Amniotic epithelial cell (primary cell): ENCODE measurements at places on chromosomes 7 and 10.
A peak's percentile ranks its signal among the peaks of the same experiment; 100 is the strongest.

GRCh38 chr10:73763343-73763742, 18.5 kb upstream of the CHCHD1 start:
- no peak for DNase-seq

GRCh38 chr7:142250705-142251104, 7.2 kb downstream of the PRSS58 start:
- no peak for DNase-seq

DNA sequence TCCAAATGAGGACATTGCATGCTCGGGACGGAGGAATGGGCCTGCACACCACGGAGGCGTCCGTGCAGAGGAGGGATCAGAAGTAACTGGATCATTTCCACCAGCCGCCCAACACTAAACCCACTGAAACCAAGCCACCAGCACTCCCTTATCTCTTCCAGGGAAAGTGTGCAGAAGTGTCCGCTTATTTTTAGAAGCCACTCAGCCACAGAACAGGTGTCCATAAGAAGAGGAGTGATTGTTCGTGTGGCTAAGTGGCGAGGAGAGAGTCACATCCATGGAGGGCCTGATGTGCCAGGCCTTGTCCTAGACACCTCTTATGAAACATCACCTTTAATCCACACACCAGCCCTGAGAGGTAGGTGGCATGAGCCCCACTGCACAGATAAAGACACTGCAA, 407.9 kb upstream of the NPVF start:
- DNase-seq: no peak

- DNase-seq: no peak
Observed at GRCh38 chr7:31893365-31893764, 176.8 kb downstream of the PDE1C start.

DNA sequence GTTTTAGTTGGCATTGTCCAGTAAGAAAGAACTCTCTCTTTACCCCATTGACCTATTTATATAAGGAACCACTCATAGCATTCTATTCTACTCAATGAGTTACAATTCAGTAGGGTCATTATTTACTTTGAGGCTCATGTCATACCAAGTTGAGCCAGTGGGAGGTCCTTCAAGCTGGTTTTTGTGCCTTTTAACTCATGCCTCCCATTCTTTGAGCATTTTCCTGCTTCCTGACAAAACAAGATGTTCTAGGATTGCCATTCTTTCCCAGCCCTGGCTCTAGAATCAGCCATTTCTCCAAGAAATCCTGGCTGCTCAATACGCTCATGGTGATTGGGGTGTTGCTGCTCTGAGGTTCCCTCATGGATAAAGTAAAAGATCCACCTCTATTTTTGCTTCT, 250.1 kb downstream of the ABCA13 start:
- DNase-seq: no peak

GRCh38 chr10:108465871-108466641, 1301.5 kb upstream of the SORCS1 start:
- peak; percentile 14 for DNase-seq

DNA sequence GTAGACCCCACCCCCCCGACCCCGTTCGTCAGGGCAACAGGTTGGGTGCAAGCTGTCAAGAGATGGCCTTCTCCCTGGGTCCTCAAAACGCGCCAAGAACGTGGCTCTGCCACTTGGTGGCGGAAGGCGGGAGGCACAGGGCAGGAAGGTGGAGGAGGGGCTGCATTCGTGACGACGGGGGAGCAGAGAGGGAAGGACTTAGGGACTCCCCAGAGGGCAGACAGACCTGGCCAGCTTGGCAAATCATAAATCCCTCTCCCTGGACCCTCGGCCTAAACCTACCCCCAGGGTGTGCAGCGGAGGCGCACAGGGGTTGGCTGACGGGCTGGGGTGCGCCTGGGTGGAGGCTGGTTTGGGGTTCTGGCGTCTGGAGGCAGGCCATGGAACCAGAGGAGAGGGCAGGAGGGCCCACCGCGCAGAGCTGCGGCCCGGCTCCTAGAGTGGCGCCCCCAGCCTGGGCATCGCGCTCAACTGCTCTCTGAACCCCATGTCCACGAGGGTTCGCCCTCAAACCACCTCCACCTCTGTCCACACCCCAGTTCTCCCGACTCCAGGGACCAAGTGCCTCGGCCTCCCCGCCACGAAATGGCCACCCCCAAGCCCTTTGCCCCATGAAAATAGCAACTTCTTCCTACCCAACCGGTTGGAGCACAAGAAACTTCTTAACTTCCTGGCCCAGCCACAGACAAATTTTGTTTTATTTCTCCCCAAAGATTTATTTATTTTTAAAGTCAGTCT, 10.8 kb upstream of the GATA3 start:
- no peak for DNase-seq

DNA sequence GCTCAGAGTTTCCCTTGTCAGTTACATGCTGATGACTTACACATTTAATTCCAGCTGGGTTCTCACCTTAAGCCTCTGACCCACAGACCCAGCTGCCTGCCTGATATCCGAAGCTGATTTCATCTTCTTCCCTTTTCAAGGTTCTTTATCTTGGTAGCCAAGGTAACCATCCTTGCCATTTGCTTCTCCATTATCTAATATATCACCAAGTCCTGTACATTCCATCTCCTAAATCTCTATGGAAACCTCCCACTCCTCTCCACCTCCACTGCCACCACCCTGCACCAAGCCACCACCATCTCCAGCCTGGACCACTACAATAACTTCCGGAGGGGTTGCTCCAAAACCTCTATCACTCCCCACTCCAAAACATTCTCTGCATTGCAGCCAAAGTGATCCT, 19.9 kb downstream of the SCRN1 start:
- no peak for DNase-seq

DNA sequence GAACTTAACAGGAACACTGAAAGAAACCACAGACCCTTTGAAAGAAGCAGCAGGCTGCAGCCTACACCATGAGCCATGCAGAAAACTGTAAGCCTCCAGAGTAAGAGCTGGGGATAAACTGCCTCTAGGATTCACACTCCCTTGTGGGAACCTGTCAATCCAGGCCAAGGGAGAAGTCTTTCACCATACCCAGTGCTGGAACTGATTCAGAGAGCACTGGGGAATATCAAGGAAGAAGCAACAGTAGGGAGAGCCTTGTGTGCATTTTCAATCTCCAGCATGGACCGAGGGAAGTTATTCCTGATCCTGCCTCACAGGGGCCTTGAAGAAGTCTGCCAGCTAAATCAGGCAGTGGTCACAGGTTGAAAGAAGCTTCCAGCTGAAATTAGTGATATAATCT, 282.2 kb downstream of the AGMO start:
- peak; percentile 49 for DNase-seq

DNA sequence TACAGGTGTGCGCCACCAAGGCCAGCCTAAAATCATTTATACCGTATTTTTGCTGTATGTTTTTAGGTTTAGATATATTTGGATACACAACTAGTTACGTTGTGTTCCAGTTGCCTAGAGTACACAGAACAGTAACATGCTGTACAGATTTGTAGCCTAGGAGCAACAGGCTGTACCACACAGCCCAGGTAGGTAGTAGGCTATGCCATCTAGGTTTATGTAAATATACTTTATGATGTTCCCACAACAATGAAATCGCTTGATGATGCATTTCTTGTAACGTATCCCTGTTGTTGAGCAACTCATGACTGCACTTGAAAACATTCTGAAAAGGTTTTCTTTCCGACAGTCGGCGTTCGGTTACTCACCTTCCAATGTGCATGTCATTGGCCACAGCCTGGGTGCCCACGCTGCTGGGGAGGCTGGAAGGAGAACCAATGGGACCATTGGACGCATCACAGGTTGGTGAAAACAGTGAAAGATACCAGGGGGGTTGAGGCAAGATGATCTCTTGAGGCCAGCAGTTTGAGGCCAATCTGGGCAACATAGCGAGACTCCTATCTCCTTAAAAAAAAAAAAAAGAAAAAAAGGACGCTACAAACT, 7.7 kb downstream of the PNLIP start:
- DNase-seq: no peak

DNA sequence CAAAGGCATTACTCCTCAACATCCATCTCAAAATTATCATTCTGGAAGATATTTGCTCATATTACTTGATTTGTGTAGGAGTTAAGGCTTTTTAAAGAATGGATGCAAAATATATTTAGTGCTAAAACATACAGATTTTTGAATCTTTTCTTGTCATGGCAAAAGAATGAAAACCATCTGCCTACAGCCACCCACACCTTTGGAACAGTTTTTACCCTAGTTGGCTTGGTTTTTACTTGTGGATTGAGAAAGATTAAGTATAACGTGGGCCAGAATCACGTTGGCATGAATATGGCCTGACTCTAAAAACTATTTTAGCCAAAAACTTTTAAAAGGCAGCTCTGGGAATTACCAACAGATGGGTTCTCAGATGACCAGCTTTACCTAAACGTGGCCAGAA, 128.2 kb downstream of the SPAG6 start:
- DNase-seq: no peak

GRCh38 chr7:131188367-131189339, 139.0 kb upstream of the MKLN1 start:
- DNase-seq: peak; percentile 98

GRCh38 chr7:39310699-39311098, 255.5 kb upstream of the YAE1 start:
- no peak for DNase-seq

- DNase-seq: peak; percentile 71
Observed at GRCh38 chr7:1473864-1474512, 14.7 kb upstream of the MICALL2 start.

- no peak for DNase-seq
Observed at GRCh38 chr7:2646680-2647571, 15.1 kb downstream of the TTYH3 start.

DNA sequence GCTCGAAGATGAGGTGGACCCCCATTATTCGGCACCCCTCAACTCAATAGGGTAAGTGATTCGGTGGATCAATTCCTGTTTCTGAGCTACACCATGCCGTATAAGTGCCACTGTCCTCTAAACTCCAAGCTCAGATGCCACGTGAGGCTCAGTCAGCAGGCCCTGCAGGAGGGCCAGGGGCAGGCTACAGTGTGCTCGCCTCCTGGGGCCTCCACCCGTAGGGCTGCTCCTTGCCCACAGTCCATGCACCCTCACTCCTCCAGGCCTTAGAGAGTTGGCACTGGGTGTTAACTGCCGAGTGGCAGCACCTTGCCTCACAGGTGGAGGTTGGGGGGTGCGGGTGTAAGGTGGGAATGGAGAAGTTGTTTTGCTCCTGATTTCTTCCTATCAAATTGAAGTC, 12.1 kb downstream of the C10orf53 start:
- no peak for DNase-seq

DNA sequence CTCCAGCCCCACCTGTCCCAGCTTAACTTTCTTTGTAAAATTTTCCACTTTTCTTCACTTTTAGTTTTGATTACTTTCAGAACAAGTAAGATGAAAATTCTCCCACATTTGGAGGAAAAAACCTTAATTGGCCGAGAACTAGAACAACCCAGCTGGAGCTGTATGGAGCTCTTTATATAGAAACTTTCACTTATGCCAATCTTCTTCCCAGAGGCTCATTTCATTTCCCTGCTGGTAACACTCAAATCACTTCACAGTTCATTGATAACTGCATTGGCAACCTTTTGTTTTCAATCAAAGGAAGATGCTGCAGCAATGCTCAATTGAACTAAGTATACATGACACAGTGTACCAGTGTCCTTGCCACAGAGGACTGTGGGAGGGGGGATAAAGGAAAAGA, 176.2 kb upstream of the NOBOX start:
- no peak for DNase-seq

DNA sequence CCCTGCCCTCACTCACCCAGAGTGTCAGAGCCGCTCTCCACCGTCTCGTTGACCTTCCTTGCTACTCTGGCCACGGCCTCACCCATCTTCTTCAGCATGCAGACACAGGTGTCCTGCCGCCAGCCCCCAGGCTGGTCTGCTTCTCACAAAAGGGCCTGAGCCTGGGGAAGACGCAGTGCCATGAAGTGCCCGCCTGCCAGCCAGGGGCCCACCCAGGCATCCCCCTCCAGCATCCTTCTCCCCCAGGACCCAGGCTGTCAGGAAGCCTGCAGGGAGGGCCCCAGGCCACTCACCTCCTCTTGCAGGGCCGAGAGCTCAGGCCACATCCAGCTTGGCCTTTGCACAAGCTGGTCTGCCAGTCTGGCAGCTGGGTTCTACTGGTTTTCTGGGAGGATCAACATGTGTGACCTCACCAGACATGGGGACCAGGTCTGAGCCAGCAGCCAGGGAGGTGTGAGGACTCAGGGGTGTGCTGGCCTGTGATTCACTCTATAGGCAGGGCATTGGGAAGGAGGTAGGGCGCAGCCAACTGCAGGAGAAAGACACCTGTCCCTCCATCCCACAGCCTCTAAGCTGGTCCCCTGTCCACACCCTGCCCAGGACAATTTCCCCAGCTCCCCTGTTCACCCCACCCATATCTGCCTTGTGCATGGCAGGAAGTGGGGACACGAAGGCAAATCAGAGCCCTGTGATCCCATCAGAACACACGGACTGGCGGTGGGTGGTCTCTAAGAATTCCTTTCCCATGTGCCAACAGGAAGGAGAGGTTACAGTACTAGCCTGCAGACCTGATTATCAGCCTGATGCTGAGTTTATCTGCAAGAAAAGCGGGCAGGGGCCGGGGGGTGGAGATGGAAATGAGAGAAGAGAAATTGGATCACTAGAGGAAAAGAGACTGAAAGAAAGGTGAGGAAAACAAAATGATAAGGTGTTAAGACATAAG, 5.7 kb downstream of the LRRC20 start:
- DNase-seq: peak; percentile 60

- no peak for DNase-seq
Observed at GRCh38 chr10:19212590-19212989, 164.0 kb downstream of the MALRD1 start.

- DNase-seq: no peak
Observed at GRCh38 chr7:18913106-18913505, 204.3 kb downstream of the TWIST1 start.

GRCh38 chr7:28020302-28020940, 160.2 kb downstream of the JAZF1 start:
- peak; percentile 81 for DNase-seq

GRCh38 chr7:101125989-101126650, 784 bp upstream of the SERPINE1 start:
- DNase-seq: peak; percentile 84

DNA sequence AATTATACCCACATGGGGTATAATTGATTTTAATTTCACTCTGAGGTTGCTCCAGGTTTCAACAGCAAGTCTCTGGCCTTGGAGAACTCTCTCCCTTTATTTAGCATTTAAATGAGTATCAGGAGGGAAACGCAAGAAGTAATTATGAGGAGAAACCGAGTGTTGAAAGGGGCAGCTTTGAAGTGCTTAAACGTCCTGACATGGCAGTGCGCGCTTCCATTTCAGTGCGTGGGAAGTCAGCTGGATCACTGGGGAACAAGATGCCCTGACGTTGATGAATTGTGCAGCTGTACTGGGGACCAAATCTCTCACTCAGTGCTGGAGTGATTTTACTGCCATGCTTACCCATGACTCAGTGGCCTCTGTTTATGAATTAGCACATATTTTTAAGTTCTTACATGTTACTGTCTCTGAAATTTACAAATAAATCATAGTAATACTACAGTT, 106.0 kb upstream of the PRR15 start:
- DNase-seq: peak; percentile 75
